ENCODE measurements at places on chromosomes 4 and X.
A peak's percentile ranks its signal among the peaks of the same experiment; 100 is the strongest.

- DNase-seq, result no peak
These were observed 83.5 kb downstream of the CHRNA9 start for GRCh38 chr4:40418430-40419230.

DNA sequence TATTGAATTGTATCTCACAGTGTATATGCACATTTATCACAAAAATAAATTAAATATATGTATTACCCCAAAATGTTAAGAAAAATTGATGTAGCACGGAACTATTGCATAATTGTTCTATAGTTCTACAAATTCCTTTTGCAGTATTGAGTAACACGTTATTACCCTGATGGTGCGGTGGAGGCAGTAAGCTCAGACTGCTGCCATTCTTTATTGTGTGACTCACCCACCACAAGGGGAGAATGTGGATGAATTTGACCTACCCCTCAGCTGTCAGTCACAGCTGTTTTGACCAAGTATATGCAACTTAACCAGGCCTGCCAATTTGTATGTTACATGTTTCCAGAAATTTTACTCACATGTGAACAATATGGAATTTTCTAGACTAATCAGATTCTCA, 506.6 kb downstream of the SH3BGRL start:
- no peak for DNase-seq

DNA sequence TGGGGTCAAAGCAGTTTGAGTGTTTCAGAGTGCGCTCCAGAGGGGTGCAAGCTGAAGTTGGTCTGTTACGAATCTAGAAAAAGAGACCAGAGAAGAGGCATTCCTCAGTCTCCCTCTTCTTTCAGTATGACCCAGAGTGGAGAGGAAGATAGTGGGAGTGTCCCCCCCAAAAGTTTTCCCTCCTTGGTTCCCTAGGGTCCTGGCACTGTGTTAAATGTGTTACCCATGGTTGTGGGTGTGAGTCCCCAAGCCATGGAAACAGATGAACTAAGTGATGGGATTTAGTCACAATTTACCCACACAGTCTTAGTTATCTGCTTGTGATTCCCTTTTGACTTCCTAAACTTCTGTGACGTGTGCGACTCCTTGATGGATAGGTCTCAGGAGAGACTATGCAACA, 27.0 kb upstream of the NAF1 start:
- no peak for DNase-seq

- DNase-seq, result no peak
These were observed 259.8 kb downstream of the IQCM start for GRCh38 chr4:149555799-149556198.

DNA sequence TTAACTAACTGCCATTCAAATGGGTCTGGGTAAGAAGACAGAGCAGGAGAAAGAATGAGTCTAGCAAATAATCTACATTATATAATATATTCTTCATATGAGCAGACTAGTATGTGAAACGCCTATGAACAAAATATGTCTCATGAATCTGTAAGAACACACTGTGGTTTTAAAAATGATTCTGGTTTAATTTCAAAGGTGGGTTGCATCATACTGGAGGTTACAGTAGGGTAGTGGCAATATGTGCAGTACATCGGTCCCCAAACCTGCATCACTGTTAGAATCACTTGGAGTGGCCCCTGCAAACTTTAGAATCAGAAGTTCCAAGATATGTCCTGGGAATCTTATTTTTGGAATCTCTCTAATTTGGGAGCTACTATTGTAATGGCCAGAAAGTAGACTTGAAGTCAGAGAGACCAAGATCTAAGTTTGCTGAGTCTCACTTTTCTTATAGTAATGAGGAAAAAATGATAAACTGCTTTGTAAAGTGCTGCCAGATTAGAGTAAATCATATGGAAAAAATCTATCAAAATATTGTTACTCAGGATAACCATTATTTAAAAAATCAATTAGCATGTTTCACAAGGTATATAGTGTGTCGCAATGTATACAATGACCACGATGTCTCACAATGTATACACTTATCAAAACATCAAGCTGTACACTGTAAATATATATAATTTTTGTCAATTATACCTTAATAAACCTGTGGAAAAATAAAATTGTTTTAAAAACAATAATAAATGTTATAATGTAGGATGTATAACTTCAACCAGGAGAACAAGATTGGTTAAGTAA, 37.9 kb upstream of the ARSJ start:
- no peak for DNase-seq

- no peak for DNase-seq
These were observed 33.4 kb downstream of the C4orf54 start for GRCh38 chr4:99624141-99624719.

- DNase-seq, result no peak
These were observed 298.2 kb upstream of the ARSJ start for GRCh38 chr4:114277690-114278089.

- no peak for DNase-seq
These were observed 1.0 kb downstream of the FGFBP2 start for GRCh38 chr4:15961781-15962510.

GRCh38 chr4:142126890-142127497, 490.6 kb downstream of the IL15 start:
- peak; percentile 29 for DNase-seq

- DNase-seq, result no peak
These were observed 253.0 kb downstream of the TECRL start for GRCh38 chr4:64156253-64156652.

GRCh38 chr4:24991015-24991414, 39.7 kb downstream of the LGI2 start:
- DNase-seq, result no peak

DNA sequence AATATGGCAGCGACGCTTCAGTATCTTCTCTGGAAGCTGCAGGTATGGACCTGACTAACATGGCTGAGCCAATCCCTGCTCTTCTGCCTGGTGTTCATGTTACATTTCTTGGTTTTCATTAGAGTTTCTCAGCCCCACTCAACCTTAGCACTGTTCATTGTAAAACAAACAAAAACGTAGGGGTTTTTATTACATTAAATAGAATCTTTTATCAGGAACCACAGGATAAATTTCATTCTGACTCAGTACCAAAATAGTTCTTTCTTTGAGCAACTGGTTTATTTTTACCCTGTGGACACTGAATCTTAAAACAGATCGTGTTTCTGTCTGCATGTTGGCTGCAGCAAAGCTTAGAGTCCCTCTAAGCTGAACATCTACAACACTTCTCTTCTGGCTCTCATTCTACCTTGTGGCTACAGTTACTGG, 27.1 kb downstream of the FHIP1A start:
- no peak for DNase-seq

- DNase-seq, result no peak
These were observed 13.3 kb downstream of the LRPAP1 start for GRCh38 chr4:3518941-3519340.

- no peak for DNase-seq
These were observed 78.4 kb downstream of the REPS2 start for GRCh38 chrX:17024886-17025285.

DNA sequence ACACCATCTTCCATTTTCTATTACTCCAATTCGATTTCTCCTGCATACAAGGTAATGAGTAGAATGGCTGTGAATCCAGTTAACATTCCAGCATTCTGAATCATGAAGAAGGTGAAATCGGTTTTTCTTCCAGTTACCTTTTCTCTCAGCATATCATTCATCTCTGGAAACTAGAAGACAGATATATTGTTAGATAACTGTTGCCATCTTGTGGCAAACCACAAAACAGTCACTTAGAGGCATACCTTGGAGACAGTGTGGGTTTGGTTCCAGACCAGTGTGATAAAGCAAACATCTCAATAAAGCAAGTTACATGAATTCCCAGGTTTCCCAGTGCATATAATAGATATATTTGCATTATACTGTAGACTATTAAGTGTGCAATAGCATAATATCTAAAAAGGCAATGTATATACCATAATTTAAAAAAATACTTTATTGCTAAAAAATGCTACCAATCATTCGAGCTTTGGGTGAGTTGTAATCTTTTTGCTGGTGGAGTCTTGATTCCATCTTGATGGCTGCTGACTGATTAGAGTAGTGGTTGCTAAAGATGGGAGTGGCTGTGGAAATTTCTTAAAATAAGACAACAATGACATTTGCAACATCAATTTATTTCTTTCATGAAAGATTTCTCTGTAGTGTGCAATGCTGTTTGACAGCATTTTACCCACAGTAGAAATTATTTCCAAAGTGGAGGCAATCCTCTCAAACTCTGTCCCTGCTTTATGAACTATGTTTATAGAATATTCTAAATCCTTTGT, 82.1 kb downstream of the SLC39A8 start:
- no peak for DNase-seq

DNA sequence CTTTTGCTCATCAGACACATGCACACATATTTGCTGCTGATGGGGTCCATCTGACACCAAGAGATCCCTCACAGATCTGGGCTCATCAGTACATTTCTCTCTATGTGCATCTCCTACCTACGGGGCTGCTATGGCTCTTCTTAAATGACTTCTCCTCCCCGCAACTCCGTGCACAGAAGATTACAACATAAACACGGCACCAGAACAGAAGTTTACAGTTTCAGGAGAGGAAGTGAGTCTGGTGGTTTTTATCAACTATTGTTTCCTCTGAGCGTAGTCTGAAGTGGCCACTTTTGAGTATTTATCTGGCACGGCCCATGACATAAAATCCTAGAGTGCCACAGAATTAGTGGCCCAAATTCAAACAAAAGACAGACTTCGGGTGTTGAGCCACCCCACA, 263.8 kb downstream of the PRDM5 start:
- no peak for DNase-seq

DNA sequence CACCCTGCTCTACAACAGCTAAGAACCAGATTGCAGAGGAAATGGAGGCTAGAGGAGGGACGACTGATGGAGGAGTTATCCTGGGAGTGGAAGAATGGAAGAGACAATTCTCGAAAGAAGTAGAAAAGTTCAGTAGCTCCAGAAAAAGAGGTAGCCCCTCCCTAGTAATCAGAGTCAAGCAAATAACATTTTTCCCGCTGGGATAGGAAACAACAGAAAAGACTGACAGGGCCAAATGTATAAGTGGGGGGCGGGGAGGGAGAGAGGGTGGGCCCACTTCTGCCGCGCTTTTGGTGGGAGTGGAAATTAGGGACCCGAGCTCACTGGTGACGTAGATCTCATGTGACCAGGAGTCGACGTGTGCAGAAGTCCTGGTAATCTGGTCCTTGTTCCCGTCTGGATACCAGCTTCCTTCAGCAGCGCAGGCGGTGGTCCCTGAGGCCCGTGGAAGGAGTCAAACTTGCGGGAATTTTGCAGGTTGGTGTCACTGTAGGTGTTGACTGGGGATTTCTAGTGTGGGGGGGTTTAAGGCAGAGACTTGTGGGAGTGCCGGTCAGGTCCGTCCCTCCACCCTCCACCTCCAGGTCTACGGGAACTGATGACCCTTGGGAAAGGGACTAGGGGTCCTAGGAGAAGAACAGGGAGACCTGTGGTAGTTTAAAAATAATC, at the start of gene TCEAL9:
TSS of gene TCEAL9 (plus strand) at position 377 of the 669 bp plus-strand sequence. CDS start 1,179 bp downstream, outside the sequence.
- DNase-seq, result no peak

All from stimulated activated CD8-positive, alpha-beta memory T cell treated with anti-CD3 and anti-CD28 coated beads, Interleukin-4, amount 100 ng/mL, for 1 hour (primary cell).